Esophagus muscularis mucosa (tissue), 4 donors: ENCODE measurements at places on chromosomes 11 and 22. TPM values are rescaled to one million over a fixed set of nuclear protein-coding genes. Genes with fewer than 3 reads are reported as not detected.

- no peak for DNase-seq
These were observed 2.5 kb upstream of the PAX6 start for GRCh38 chr11:31813391-31814175.

DNA sequence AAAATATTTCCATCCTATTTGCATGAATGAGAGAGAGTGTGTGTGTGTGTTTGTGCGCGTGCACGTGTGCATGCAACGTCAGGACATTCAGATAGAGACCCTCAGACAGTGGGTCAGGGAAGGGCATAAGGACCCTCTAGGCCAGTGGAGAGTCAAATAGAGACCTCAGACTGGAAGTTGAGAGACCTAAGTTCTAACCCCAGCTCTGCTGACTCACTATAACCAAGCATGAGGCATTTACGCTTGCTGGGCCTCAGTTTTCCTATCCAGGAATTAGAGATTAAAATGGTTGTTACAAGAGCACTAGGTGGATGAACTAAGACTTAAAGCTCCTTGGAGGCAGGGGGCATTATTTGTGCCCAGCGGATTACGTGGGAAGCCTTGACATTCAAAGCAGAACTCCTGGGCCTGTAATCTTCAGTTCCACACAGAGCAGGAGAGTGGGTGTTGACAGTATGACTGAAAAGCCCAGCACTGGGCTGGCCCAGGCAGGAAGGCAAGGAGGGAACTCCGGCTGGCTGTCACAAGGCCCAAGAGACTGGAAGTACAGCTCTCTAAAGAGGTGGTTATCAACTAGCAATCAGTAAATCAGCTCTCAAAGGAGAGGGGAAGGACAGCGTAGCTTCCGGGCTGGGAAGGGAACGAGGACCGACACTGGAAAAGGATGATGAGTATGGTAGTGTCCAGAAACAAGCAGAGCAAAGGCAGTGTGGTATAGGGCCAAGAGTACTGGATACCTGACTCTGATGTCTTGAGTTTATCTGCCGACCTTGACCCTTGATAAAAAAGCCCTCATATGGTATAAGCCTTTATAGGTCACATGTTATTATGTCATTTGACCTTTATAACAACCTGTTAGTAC, 9.2 kb downstream of the RHOG start:
- DNase-seq = no peak

DNA sequence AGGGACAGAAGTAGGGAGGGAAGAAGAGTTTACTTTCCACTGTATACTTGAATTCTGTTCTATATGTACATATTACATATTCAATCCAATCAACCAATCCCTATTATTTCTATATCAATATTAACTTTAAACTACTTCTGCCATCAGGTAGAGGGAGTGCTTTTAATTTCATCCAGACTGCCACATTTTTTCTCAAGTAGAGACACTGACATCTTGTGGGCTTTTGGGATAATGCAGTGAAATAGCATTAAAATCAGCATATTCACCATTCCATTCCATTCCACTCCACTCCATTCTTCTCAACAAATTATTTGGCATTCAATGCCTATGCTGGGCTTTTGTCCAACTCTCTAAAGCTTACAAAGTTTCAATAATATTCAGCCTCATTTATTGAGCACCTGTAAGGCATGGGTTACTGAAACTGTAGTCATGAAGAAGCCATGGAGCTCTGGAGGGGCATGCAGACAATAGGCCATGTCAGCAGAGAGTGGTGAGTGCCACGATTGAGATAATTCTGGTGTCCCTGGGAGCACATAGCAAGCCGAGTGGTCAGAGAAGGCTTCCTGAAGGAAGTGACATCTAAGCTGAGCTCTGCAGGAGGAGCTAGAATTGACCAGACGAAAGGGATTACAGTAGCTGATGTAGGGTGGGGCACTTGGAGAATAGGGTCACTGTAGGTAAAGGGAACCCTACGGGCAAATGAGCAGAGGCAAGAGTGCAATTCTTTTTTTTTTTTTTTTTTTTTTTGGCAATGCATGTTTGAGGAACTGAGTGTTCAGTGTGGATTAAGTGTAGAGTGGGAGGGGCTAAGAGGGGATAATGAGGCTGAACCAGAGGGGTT, 12.8 kb upstream of the CLPB start:
- DNase-seq = no peak

DNA sequence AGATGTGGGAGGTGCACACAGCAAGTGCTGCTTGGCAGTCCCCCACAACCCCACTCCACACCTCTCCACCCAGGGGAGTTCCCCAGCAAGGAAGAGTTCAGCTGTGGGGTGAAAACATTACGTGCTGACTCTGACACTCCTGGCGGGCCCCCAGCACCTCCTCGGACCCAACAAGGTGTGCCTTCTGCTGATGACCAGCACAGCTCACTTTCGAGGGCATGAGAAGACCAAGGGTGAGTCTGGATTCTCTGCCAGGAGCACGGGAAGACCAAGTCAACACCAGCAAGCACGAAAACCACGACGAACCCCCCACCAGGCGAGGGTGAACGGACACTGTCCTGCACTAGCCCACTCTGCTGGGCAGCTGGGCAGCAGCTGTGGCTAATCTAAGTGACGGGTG, 1.4 kb downstream of the ALG12 start:
- no peak for DNase-seq

DNA sequence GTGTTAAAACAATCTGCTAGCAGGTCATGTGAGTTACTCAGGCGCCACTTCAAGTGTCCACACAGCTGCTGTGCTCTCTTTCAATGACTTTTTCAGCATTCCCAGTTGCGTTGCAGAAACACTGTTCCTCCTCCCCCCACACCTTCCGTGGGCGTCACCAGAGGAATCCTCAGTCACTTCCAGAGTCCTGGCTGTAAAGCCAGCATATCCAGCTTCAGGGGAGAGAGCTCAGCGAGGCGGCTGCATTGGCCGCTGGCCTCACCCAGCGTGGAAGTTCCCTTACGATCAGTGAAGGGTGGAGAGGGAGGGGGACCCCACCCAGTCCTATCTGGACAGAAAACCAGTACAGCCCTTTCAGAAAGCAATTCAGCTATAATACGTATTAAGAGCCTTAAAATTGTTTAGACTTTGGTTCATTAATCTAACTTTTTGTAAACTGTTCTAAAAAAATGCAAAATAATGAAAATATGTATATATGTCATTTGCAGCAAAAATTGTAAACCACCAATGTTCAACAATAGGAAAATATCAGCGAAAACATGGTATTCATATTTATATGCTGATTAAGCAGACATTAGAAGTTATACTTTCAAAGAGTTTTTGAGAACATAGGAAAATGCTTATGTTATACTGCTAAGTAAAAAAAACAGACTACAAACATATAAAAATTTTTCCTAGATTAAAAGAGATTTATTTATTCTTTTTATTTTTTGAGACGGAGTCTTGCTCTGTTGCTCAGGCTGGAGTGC, 2.8 kb upstream of the ANO9 start:
- DNase-seq = no peak

- DNase-seq = peak; percentile 17
These were observed 930.4 kb downstream of the OPCML start for GRCh38 chr11:132601875-132602274.

DNA sequence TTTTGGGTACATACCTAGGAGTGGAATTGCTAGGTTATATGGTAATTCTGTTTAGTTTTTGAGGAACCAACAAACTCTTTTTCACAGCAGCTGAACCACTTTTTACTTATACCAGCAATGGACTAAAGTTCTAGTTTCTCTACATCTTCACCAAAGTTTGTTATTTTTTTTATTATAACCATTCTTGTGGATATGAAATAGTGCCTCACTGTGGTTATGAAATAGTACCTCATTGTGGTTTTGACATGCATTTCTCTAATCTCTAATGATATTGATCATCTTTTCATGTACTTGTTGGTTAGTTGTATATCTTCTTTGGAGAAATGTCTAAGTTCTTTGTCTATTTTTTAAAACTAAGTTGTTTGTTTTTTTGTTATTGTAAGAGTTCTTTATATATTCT, 27.2 kb downstream of the STIM1 start:
- no peak for DNase-seq

- DNase-seq = no peak
These were observed 3.3 kb downstream of the RIC8A start for GRCh38 chr11:210803-211180.

GRCh38 chr11:68345776-68346461, 33.5 kb downstream of the LRP5 start:
- no peak for DNase-seq

DNA sequence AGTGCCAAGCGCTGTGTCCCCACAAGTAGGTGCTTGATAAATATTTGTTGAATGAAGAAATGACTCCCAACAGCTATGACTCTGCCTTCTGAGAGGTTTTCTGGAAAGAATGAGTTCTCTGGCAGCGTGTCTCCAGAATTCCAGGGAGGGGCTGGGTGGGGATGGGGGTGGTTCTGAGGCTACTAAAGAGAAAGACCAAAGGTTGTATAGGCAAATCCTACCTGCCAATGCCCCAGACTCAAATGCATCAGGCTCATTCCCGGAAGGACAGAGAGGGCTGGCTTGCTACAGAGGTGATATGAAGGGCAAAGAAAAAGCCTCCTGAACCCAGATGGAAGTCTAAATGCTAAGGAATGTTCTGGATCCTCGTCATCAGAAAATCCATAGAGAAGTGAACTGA, 1.9 kb downstream of the DUSP18 start:
- DNase-seq = no peak

DNA sequence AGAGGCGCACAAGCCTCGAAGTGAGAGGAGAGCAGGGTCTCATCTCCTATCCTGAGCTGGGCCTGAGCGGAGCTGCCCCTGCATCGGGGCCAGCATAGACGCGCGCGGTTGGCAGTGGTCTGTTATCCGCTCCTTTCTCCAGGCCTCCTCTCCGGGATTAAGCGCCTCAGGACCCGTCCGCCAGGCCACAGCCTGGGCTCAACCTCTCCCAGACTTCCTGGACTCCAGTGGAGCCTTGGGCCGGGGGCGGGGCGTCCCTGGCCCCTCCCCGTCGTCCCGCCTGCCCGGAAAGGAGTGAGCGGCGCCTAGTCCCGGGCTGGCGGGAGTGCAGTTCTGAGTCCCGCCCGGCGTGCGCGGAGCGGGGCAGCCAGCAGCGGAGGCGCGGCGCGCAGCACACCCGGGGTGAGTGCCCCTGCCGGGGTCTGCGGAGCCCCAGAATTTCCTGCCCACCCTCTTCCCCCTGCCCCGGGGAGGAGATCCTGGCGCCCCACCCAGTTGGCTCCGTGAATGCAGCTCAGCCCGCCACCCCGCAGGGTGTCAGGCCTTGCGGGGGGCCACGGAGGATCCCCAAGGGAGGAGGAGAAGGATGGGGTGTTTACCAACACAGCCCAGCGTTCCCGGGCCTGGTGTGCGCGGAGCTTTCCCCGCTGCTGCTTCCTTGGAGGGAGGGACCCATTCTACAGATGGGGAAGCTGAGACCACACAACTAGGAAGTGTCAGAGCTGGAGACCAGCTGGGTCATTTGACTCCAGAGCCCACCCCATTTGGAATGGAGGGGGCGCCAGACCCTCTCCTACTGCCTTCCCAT, at the start of gene TCIRG1:
TCIRG1 (plus strand) TSS at position 308 of the 808 bp plus-strand sequence. CDS start 2,247 bp downstream, outside the sequence.
- DNase-seq = peak; percentile 96

The SLC1A2 gene
- total RNA-seq = 0.69 TPM

The NFAM1 gene
- 2.1 TPM for total RNA-seq

The MEI1 gene
- 1.3 TPM for total RNA-seq

The STK33 gene
- total RNA-seq = 20.5 TPM
